MCF 10A (cell line): ENCODE measurements at places on chromosomes 6 and 20.
A peak's percentile ranks its signal among the peaks of the same experiment; 100 is the strongest.

- DNase-seq = no peak
Observed at GRCh38 chr20:60022849-60023248, 64.6 kb downstream of the CDH26 start.

- no peak for DNase-seq
Observed at GRCh38 chr20:3106658-3107463, 22.3 kb upstream of the AVP start.

DNA sequence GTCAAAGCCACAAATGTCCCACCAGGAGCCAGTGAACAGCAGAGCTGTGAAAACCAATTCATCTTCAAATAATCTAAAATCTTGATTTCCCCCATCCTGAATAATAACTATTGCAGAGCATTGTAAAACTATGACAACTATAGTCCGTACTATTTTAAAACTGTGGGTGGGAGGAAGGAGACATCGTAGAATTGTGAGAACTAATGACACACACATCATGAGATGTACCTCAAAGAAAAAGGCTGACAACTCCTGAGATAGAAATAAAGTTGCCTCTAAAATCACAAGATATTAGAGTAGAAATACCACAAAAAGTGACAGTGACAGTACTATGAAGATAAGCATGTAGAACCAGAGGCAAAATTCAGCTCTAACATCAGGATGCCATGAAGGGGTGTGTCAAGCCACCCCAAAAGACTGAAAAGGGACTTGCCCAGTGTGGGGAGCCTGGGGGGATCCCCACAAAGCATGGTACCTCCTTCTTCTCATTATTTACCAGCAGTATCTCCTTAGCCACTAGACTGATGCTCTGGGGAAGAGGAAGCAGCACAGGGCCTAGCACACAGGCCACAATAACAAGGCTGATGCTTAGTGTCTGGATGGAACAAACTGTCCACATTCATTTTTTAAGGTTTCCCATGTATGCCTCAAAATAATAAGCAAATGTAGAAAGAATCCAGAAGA is 13.4 kb downstream of the NAPB start:
- no peak for DNase-seq

DNA sequence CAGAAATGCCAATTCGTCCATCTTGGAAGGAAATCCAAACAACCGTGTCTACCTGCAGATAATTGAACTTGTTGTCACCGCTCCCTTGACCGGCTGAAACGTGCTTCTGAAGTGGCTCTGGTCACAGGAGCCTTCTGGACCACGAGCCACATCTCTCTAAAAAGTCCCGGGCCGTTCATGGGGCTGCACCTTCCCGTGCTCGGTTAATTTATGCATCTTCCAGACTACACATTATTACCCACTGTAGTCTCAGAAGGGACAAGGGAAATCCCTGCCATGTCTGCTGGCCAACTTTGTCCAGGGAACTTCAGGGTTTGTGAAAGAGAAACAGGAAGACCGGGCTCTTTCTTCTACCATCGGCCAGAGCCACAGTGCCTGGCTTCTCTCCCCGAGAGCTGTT is 63.4 kb upstream of the MPC1 start:
- no peak for DNase-seq

GRCh38 chr20:38685271-38685670 is 39.0 kb upstream of the SLC32A1 start:
- DNase-seq = no peak

DNA sequence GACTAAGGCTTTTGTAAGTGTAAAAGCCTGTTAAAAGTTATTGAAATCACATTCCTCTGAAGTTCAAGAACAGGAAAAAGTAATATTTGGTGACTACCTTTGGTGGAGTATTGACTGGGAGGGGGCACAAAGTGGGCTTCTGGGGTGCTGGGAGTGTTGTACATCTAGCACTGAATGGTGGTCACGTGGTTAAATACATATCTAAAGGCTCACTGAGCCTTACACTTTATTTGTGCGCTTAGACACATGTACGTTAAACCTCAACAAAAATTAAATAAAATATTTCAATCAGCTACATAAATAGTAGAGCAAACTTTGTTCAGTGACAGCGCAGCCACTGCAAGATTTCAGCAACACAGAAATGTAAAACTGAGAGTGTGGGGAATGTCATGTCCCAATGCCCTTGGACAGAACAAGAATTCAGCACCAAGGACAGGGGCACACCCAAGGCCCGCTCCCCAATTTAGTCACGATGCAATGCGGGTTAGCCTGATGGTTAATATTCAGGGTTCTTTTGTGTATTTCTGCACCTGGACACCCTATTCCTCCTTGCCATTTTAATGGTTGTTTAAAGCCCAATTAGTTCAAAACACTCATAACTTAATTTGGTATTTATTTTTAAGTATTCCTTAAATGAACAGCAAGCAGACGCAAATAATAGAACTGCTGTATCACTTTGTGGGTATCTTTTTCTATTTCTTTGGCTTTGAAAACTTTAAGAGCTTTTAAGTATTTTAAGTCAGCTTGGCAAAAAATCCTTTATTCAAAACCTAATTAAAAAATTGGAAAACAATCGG is 37.4 kb downstream of the ANGPT4 start:
- peak; percentile 49 for DNase-seq

DNA sequence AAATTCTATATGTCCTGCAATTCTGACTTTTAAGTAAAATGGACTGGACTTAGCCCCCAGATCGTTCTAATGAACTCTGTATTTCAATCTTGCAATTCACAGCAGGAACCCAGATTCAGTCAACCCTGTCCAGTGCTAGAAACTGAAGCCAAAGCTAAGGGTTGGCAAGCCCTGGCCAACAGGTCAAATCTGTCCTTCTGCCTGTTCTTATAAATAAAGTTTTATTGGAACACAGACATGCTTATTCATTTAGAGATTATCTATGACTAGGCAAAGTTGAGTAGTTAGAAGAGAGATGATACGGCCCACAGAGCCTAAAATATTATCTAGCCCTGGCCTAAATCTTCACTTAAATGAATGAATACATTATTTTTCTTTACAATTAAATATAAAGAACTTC is 339.2 kb upstream of the JARID2 start:
- DNase-seq = no peak

DNA sequence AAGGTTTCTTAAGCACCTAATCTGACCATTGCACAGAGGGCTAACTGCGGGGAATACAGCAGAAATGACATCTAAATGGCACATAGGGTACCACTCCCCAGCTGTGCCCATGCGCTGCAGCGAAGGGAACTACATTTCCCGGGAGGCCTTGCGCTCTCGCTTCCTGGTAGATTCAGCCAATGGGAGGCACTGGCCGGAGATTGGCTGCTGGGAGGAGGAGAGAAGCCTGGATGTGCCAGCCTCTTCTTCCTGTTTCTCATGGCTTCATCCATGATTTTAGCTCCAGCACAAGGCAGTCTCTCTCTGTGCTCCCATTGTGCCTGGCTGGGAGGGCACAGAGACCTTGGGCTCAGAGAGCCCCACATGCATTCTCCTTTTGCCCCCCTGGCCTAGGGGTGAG is 101.7 kb upstream of the FOXA2 start:
- peak; percentile 62 for DNase-seq

- DNase-seq = no peak
Observed at GRCh38 chr6:47428288-47428687, 49.3 kb upstream of the CD2AP start.

GRCh38 chr6:87756858-87757257 is 54.8 kb upstream of the AKIRIN2 start:
- DNase-seq = peak; percentile 73

GRCh38 chr6:24064106-24064505 is 61.9 kb upstream of the NRSN1 start:
- DNase-seq = peak; percentile 44

- DNase-seq = no peak
Observed at GRCh38 chr6:16420715-16421461, 182.5 kb downstream of the GMPR start.

- DNase-seq = no peak
Observed at GRCh38 chr20:63554361-63555278, 661 bp downstream of the FNDC11 start.
